CD4-positive, alpha-beta T cell treated with Interleukin-15 for 4 hours (primary cell): ENCODE measurements at places on chromosomes 3 and 15.

- DNase-seq = no peak
These were observed 31.6 kb downstream of the EIF4E3 start for GRCh38 chr3:71693641-71694040.

DNA sequence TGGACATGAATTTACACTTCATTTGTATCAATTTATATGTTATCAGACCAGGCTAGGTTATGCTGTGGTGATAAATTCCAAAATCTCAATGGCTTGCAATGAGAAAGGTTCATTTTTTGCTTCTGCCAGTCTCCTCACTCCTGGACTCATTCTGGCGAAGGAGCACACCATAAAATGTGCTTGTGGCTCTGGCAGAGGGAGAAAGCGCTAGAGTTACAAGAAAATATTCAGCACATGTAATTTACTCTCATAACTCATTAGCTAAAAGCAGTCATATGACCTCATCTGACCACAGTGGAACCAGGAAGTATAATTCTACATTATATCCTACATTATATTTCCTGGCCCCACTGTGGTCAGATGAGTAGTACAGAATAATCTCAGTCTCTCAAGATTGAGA is 193.8 kb downstream of the BCHE start:
- no peak for DNase-seq

DNA sequence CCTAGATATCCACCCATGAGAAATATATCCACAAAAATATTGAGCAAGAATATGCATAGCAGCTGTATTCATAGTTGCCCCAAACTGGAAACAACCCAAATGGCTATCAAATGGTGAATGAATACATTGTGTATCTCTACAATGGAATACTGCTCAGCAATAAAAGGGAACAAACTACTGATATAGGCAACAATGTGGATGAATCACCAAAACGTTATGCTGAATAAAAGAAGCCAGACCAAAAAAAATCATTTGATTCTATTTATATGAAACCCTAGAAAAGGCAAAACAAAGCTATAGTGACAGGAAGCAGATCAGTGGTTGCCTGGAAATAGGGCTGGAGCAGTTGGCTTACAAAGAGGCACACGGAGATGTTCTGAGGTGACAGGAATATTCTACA is 15.5 kb upstream of the CMTM7 start:
- no peak for DNase-seq

- no peak for DNase-seq
These were observed 8.3 kb downstream of the CCNL1 start for GRCh38 chr3:157151627-157152026.

GRCh38 chr3:122350814-122351418 is 25.9 kb downstream of the CSTA start:
- DNase-seq = no peak

GRCh38 chr3:8657804-8658305 is 13.3 kb upstream of the SSUH2 start:
- DNase-seq = no peak

DNA sequence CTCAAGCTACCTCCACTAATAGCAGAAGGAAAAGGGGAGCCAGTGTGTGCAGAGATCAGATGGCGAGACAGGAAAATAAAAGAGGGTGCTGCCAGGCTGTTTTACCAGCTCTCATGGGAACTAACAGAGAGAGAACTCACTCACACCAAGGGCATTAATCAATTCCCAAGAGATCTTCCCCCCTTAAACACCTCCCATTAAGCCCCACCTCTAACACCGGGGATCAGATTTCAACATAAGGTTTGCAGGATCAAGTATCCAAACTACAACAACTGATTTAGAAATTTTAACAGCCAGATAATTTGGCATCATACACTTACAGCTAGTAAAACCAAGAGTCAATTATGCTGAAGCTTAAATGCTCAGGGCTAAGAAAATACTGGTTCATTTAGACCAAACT is 18.9 kb downstream of the CD200 start:
- DNase-seq = no peak

- DNase-seq = no peak
These were observed 252.6 kb downstream of the PLCL2 start for GRCh38 chr3:17137321-17137826.

DNA sequence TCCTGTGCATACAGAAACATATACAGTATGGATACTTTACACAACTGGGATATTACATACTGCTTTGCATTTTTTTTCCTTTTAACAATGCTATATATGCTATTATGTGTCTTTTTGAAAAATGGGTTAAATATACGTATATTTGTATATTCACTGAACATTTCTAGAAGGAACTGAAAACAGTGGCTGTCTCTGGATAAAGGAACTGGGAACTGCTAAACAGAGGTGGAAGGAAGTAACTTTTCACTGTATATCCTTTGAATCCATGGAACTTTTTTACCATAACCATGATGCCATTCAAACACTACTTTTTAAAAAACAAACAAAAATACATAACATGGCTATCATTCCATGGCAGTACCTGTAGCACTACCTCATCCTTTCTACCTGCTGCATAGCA is 1.8 kb downstream of the MTFMT start:
- no peak for DNase-seq

GRCh38 chr3:187062526-187063177 is 76.6 kb downstream of the RPL39L start:
- DNase-seq = no peak

DNA sequence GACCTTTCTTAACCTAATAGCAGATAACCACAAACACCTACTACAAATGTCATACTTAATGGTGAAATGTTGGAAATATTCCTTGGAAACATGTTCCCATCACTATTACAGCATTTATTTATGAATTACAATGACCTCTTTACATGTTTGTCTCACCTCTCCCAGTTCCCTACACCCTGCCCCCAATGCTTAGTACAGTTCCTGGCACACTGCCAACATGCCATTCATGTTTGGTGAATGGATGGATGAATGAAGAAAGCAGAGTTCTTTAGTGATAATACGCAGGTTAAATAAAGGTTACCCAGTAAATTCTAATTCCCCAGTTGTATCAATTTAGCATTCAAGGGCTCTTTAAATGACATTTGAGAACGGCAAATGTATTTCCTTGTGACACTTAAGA is 259.9 kb upstream of the ATP11B start:
- no peak for DNase-seq

- DNase-seq = no peak
These were observed 152.0 kb downstream of the WNT7A start for GRCh38 chr3:13727890-13728289.

GRCh38 chr3:5245927-5246326 is 58.4 kb downstream of the EDEM1 start:
- no peak for DNase-seq

DNA sequence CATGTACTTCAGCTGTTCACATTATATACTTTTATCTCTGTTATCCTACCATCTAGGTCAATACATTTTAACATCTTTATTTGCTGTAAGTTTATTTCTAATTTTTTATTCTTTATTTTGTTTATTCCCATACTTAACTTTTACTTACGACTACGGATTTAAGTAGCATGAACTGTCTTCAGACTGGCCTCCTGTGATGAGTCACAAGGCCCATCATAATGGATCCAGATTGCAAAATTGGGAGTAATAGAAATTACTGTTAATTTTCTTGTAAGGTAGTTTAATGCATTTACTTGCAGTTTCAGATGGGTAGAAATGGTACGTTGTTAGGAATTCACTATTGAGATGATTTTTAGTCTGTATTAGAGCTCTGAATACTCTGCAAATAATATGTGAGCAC is 45.9 kb downstream of the PPARG start:
- DNase-seq = no peak

DNA sequence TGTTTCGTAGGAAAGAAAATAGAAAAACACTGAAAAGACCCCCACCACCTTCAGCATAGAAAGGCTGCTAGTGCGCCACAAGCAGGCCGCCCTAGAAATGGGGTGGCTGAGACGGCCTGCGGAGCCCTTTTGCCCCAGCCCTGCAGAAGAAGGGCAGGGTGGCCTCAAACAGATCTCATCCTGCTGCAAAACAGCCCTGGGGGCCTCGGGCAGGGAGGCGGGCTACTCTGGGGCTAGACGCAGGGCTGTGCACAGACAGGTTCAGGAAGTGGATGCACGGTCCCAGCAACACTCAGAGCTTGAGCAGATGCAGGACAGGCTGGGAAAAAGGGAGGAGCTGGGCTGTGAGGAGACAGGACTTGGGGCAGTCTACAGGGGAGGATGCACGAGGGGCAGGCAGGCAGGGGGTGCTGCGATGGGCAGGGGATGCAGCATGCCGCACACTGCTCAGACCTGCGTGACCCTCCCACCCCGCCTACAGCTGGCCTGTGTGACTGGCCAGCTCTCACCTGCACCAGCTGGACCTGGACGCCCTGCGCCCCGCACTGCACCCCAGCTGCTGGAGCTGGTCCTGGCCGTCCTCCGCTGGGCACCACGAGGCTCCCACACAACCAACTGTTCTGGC is 34.3 kb downstream of the ZXDC start:
- no peak for DNase-seq

GRCh38 chr3:53051929-53052328 is 6.1 kb upstream of the SFMBT1 start:
- no peak for DNase-seq

GRCh38 chr3:125003859-125004595 is 51.8 kb downstream of the HEG1 start:
- no peak for DNase-seq

DNA sequence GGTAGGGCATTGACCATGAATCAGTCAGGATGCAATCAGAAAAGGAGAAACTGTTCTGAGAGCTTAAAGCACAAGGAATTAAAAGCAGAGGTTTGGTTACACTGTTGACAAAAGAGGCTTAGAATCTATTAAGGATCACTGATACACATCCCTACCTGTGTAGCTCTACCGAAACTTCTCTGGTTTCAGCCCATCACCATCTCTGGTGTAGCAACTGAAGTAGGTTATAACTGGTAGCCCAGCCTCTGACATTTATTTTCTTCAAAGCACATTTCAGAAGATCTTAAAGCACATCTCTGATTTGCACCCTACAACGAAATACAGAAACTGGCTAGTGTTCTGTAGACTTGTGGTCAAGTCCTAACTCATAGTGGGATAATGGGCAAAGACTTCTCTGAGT is 283.7 kb downstream of the GBE1 start:
- no peak for DNase-seq

DNA sequence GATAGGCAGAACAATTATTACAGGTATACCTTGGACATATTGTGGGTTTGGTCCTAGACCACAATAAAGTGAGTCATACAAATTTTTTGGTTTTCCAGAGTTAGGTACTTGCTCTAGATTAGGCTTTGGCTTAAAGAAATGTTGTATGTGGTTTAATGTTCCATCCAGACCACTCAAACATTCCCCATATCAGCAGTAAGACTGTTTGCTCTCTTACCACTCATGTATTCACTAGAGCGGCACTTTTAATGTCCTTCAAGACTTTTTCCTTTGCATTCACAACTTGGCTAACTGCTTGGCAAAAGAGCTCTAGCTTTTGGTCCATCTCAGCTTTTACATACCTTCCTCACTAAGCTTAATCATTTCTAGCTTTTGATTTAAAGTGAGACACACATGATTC is 250.5 kb upstream of the SETMAR start:
- DNase-seq = no peak

DNA sequence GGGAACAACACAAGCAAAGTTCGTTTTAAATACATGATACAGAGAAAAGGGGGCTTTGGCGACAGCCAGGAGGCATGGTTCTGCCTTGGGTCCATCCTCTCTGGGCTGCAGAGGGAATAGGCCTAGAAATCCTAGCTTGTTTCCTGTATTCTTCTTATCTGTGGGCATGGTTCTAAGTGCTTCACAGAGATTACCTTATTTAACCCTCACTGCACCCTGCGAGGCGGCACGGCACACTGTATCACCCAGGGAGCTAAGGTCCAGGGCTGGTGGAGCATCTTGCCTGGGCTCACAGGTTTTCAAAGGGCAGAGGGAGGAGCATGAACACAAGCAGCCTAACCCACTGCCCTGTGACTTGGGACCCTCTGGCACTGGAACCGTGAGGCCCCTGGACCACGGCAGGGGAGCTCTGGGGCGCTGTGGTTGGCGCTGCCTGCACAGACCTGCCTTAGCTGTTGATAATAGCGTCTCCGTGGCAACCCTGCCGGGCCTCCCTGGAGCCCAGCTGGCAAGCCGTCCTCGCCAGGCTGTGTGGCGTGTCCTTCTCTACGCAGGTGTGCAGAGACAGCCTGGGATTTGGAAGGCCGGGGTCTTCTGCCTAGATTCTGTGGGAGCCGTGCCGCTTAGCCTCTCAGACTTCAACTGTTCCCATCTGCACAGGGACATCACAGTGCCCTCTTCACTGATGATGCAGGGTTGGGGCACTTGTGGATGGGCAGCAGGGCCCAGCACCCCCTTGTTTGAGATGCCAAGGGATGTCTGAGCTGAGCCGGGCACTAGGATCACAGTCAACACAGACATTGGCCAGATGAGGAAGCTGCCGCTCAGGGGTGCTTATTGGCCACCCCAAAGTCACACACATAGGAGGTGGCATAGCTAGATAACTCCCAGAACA is 154.6 kb upstream of the TLE3 start:
- no peak for DNase-seq

GRCh38 chr3:63988943-63989342 is 34.4 kb downstream of the PSMD6 start:
- DNase-seq = no peak

DNA sequence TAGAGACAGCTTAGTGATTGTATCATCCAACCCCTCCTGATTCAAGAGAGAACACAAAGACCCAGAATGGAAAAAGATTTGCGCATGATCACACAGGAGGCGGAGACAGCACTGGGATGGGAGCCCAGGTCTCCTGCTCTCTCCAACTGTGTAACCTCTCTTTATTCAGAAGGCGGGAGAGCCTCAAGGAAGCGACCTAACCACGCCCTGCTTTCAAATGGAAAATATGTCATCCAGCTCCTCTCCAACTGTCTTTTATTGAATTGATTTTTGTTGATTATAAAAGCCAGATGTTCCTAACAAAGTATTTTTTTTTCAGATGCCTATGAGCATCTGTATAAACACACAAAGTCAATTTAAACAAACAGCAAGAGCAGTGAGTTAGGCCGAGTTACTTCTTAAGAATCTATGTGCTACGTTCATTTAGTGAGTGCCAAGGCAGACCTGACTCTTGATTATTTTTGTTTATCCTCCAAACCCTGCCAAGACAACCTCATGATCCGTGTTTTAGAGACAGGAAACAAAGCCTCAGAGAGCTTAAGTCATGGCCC is 74.5 kb downstream of the BFSP2 start:
- DNase-seq = no peak

DNA sequence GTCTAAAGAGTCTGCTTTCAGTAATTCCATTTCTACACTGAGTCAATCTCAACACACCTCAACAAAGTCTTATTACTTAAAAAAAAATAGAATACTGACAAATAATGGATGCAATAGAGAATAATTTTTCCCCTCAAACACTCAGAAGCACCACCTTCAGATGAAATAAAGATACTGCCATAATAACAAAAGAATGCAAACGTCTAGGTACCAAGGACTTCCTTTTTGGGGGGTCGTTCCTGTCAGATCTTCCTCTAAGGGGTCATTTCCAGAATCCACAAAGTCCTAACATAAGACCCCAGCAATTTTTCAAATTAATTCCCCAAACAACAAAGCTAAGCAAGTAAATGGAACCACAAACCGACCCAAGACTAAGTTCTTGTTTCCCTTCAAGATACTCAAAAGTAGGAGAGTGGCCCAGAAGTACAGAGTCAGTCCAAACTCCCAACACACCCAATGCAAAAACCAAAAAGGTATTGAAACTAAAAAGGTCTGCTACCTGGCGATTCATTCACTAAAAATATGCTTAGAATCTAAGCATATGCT is 1.3 kb downstream of the RYK start:
- DNase-seq = no peak
